Activated CD4-positive, alpha-beta T cell treated with anti-CD3 and anti-CD28 coated beads, Interleukin-2, amount 50 U/mL, for 24 hours (primary cell): ENCODE measurements at places on chromosomes 4 and X.

GRCh38 chrX:69019073-69019890 is 146.0 kb downstream of the PJA1 start:
- no peak for DNase-seq

GRCh38 chr4:99591757-99592156 is 17.1 kb downstream of the MTTP start:
- no peak for DNase-seq

DNA sequence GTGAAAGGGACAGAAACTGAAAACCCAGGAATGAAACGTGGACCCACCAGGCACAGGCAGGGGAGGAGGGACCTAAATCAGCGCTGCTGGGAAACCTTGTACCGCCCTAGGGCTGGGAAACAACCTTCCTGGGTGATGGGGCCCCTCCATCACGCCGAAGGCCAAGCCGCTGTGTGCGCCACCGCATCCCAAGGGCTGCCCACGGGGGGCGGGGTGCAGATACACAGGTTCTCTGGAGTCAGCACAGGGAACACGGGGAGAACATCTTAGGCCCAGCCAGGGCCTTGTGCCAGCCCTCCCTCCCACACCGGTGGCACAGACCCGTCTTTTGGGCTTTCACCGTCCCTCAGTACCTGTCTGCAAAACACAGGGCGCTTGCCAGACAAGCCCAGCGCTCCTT is 13.0 kb downstream of the UVSSA start:
- no peak for DNase-seq

DNA sequence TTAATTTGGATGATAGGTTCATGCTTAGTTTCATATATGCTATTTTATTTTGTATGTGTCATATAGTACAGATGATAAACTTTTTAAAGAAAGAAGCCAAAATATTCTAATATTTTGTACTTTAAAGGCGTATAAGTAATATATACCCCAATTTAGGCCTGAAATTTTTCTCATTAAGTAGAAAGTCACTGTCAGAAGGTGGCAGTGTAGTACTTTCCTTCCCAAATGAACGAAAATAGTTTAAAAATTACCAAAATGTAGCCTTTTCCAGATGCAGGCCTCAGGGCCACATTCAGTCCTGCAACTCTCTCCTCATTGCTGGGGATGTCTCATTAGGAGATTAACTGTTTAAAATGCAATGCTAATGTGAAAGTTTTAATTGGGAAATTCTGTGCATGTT is 1263.6 kb downstream of the C4orf33 start:
- DNase-seq, result no peak

- no peak for DNase-seq
These were observed 176.3 kb upstream of the GK2 start for GRCh38 chr4:79584352-79584751.

GRCh38 chrX:130179579-130180215 is 7.9 kb downstream of the RAB33A start:
- no peak for DNase-seq

- DNase-seq, result no peak
These were observed 12.5 kb downstream of the USO1 start for GRCh38 chr4:75736862-75737261.

GRCh38 chr4:146232131-146232722 is 17.9 kb downstream of the REELD1 start:
- no peak for DNase-seq

GRCh38 chrX:12922599-12922919 is 16.1 kb downstream of the TLR8 start:
- DNase-seq, result no peak

DNA sequence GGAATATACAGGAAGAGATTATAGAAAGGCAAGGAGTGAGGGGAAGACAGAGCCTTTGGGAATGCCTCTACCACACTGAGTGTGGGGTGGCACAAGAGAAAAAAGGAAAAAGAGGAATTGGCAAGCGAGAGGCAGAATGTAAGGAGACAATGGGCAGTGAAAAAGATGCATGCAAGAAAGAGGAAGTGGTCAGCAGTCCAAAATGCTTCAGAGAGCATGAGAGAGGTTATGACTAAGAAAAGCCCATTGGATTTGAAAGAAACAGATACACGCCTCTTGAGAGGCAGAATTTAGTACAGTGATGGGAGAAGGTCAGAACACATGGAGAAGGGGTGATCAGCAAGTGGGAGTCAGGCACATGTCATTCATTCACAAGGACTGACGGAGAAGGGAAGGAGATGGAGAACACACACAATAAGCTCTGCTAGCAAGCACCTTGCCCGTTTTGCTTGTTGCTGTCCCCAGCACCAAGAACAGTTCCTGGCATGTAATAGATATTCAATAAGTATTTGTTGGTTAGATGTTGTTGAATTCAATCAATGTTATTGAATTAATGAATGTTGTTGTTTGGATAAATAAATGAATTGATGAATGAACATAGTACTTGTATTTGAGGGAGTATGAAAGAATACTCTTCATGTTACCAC is 6.3 kb downstream of the DCHS2 start:
- DNase-seq, result no peak

GRCh38 chr4:169338241-169338640 is 67.5 kb upstream of the SH3RF1 start:
- no peak for DNase-seq

- DNase-seq, result no peak
These were observed 20.6 kb downstream of the CNKSR2 start for GRCh38 chrX:21394792-21395191.

DNA sequence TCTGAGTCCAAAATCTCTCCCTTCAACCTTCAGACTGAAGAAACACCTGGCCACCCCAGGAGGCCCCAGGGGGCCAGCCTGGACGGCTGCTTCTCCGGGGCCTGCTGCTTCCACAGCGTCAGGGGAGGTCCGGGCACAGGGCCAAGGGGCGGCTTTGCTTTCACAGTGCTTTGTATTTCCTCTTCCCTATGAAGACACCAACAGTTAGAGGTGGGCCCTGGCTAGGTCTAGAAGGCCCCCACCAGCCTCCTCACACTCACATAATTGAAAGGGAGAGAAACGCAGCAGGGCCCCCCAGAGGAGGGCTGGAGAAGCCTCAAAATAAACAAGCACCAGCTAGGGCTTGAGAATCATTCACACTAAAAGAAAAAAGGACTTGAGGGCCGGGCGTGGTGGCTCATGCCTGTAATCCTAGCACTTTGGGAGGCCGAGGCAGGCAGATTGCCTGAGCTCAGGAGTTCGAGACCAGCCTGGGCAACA is 17.8 kb downstream of the SCD5 start:
- no peak for DNase-seq

- no peak for DNase-seq
These were observed 1351.2 kb downstream of the STIM2 start for GRCh38 chr4:28211676-28212470.

GRCh38 chrX:11908371-11908770 is 150.3 kb downstream of the MSL3 start:
- DNase-seq, result no peak

GRCh38 chrX:3443184-3443583 is 96.7 kb upstream of the MXRA5 start:
- DNase-seq, result no peak

- no peak for DNase-seq
These were observed 631.9 kb downstream of the ADGRL3 start for GRCh38 chr4:61831987-61832386.

- no peak for DNase-seq
These were observed 6.9 kb downstream of the LSM6 start for GRCh38 chr4:146182443-146182842.

GRCh38 chrX:43813898-43814297 is 68.4 kb downstream of the MAOB start:
- no peak for DNase-seq

DNA sequence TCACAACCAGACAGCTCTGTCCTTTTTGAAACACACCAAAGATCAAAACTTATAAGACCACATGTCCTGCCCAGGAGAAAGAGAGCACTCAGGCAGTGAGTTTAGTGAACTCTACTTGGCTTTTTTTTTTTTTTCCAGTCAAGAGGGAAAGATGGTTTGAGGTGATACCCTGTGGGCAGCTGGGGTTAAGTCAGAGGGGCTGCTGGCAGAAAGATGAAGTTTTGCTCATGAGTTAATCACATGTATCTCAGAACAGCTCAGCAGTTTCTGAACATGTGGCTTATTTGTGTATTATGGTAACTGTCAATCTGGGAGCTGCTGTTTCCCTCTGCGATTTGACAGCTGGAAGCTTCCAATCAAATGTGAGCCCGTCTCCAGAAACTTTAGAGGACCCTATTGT is 56.4 kb upstream of the MAP3K15 start:
- no peak for DNase-seq

DNA sequence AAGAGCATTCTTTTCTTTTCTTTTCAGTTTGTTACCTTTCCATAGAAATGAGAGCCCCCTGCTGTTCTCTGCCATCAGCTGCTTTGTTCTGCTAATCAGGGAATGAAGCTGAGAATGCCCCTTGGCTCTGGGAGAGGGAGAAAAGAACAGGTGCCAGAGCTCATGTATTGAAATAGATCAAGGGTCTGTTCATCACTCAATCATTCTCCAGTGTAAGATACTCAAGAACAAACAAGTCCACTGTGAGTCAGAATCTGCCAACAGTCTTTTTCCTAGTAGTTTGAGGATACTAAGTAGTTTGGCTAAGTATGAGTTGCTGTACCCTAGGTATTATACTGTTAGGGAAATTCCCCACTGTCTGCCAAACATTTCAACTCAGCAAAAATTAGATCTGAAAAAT is 144.3 kb downstream of the RTL3 start:
- DNase-seq, result peak; percentile 25

- DNase-seq, result peak; percentile 80
These were observed 82.3 kb upstream of the CD99 start for GRCh38 chrX:2608638-2609430.

DNA sequence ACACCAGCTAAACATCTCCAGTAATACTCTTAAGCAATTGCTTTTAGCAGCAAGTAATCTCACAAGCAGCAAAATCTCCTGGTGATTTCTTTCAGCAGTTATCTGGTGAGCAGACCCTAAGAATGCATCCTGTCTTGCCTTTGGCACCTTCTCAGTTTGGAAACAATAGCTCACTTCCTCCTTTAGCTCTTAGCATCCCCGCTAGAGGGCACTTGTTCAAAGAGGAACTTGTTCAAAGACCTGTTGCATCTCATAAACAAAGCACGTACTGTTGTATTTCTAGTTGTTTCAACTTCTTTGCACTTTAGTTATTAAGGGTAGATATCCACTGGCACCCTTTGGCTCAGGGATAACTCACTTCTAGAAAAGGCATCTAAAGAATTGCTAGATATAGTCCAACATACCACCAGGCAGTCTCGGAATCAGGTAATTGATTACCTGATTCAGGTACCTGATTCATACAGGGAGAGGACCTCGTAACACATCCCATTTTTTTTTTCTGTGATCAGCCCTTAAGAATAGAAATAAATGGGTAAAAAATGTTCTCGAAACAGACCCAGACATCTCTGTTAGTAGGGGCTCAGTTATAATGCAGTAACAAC is 81.9 kb upstream of the QRFPR start:
- DNase-seq, result no peak

GRCh38 chr4:170003071-170004070 is 22.8 kb downstream of the MFAP3L start:
- DNase-seq, result no peak

DNA sequence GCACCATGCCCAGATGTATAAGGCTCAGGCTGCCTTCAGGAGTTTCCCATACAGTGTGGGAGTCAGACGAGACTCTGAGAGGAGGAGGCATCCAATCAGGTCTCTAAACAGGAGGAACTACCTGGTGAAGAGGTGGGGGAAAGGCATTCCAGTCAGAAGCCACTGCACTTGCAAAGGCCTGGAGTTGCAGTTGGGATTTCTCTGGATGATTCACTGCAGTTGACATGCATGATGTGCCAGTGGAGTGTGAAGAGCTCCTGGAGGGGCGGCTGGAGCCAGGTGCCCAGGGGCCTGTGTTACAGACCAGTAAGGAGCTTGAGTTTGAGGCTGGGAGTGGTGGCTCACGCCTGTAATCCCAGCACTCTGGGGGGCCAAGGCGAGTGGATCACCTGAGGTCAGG is 339.1 kb downstream of the ARHGAP10 start:
- no peak for DNase-seq

- no peak for DNase-seq
These were observed 412.0 kb upstream of the NR3C2 start for GRCh38 chr4:148854203-148854602.

DNA sequence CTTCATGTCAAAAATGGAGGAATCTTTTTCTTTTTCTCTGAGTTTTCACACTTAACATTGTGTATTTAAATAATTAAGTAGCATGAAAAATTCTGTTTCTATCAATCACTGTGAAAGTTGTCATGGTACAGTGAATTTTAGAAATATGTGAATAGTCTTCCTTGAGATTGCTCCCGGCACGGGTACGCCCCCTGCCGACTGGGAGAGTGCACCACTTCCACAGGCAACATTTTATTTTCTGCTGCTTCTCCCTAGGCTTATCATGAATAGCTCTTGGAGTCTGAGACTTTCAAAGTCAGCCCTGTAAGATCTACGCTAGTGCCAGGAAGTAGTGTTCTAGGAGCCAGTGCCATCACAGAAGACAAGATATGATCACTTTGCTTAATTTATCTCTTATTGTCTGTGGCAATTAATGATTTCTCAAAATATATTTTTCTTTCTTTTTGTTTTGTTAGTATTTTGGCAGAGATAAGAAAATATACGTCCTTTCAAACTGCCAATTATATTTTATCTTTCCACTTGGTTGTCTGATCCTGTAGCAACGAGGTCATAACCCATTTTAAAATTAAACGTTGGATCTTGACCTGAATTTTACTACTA is 763.8 kb upstream of the AADAT start:
- DNase-seq, result no peak

- DNase-seq, result no peak
These were observed 7.0 kb downstream of the FHIP1A start for GRCh38 chr4:151415978-151416377.

GRCh38 chr4:19947349-19947748 is 304.4 kb upstream of the SLIT2 start:
- no peak for DNase-seq

- DNase-seq, result no peak
These were observed 257.7 kb downstream of the RAPGEF2 start for GRCh38 chr4:159360549-159360948.

DNA sequence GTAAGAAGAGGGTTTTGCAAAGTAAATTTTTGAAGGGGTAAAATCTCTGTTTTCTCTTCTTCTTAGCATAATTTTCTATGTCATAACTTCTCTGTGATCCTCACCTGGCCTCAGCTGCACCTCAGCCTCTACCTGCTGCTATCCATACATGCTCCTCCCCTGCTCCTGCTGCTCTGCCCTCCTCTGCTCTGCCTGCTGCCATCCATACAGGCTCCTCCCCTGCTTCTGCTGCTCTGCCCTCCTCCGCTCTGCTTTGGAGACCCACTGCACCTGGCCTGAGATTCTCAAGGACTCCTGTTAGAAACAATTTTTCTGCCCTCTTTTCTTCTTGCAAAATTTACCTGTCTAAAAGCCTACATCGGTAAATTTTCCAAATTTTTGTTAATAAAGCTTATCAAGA is 388.6 kb upstream of the PITX2 start:
- DNase-seq, result no peak

DNA sequence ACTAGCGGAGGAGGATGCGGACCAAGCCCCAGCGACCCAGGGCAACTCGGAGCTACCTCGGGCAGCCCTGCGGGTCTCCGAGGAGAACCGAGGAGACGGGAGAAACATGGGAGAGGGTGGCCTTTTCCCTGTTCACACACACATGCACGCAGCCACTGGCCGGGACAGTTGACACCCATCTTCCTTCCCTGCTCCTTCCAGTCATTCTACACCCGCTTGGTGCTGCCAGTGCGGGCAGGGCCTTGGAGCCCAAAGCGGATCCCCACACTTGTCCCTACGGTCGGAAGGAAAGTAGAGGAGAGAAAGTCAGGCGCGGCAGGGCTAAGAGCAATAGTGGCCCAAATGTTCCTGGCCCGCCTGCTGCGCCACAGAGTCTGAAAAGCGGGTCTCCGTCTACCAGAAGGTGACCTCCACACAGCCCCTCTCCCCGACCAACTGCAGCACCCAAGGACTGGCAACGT is 1.1 kb upstream of the PPP3CA start:
- DNase-seq, result no peak
